ENCODE measurements at places on chromosomes 16 and 17. TPM values are rescaled to one million over a fixed set of nuclear protein-coding genes. Genes with fewer than 3 reads are reported as not detected.

DNA sequence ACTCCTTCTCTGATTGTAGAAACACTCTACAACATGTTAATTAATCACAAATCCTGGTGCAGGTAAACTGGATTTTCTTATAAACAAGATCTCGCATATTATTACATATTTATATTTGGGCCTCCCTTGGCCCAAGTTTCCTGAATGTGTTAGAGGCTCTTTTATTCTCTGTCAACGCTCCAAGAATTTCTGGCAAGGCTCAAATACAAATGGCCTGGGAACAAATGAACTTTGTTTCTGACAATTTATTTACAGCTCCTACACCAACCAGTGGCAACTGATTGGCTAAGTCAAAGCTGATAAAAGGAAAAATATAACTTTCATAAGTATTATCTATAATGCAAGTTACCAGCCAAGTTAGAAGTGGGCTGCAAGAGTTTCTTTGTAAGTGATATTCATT lies 64.9 kb upstream of the CORO6 start:
- H3K4me1 ChIP-seq: no peaks in the 10 kb centered on the region
- no peak overlapping the region for H3K27ac ChIP-seq
- DNase-seq: no peak
- H3K36me3 ChIP-seq: no peaks in the 10 kb centered on the region
- H3K4me3 ChIP-seq: no peak overlapping the region
- no peaks in the 10 kb centered on the region for H3K27me3 ChIP-seq

The KRTAP1-4 gene
- not detected for total RNA-seq

- no peak overlapping the region for H3K4me3 ChIP-seq
- no peaks in the 10 kb centered on the region for H3K27me3 ChIP-seq
- H3K4me1 ChIP-seq: peaks cover 17% of the 10 kb centered on the region
These were observed 5.3 kb upstream of the EPN3 start for GRCh38 chr17:50527155-50527762.

DNA sequence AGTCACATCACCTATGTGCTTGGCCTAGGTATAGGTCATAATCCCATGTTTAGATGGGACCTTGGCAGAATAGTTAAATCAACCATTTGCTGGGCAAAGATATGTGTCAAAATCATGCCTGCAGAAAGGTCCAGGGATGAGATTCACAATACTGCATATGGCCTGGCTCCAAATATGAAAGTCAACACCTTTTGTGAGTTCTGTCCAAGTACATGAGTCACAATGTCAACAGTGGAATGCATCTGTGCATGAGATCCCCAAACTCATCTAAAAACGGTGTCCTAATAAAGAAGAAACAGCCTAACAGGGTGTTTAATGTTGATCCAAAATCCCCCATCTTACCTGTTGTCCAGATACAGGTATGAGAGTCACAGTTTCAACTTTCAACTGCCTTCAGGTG lies 1847.5 kb downstream of the TP53TG3F start:
- no peaks in the 10 kb centered on the region for H3K27me3 ChIP-seq
- H3K4me1 ChIP-seq: no peaks in the 10 kb centered on the region
- H3K27ac ChIP-seq: no peak overlapping the region
- no peak for DNase-seq
- H3K4me3 ChIP-seq: no peak overlapping the region
- H3K36me3 ChIP-seq: no peaks in the 10 kb centered on the region

GRCh38 chr16:24689128-24689527 lies 40.3 kb upstream of the TNRC6A start:
- H3K4me1 ChIP-seq: peaks cover 7% of the 10 kb centered on the region
- DNase-seq: no peak
- H3K27ac ChIP-seq: no peak overlapping the region

GRCh38 chr16:87123356-87124001 lies 193.7 kb downstream of the C16orf95 start:
- H3K36me3 ChIP-seq: no peaks in the 10 kb centered on the region
- H3K4me1 ChIP-seq: no peaks in the 10 kb centered on the region
- H3K4me3 ChIP-seq: no peak overlapping the region
- no peaks in the 10 kb centered on the region for H3K27me3 ChIP-seq
